Stimulated activated CD4-positive, alpha-beta T cell treated with anti-CD3 and anti-CD28 coated beads, Interleukin-4, amount 100 ng/mL, for 4 hours (primary cell): ENCODE measurements at places on chromosomes 16 and 17.

- no peak for DNase-seq
Measured at GRCh38 chr17:77034677-77035424, 105.9 kb upstream of the SEC14L1 start.

DNA sequence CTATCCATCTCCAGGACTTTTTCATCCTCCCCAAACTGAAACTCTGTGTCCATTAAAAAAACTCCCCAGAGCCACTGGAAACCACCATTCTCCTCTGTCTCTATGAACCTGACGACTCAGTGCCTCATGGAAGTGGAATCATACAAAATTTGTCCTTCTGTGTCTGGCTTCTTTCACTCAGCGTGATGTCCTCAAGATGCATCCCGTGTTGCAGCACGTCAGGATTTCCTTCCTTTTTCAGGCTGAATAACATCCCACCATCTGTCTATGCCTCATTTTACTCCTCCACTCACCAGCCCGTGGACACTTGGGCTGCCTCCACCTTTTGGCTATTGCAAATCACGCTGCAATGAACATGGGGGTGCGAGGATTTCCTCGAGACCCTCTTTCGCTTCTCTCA, 12.6 kb upstream of the ALDH3A1 start:
- no peak for DNase-seq

- DNase-seq, result no peak
Measured at GRCh38 chr17:29039764-29040598, 3.0 kb upstream of the PIPOX start.

- no peak for DNase-seq
Measured at GRCh38 chr16:87688876-87689815, 76.6 kb downstream of the KLHDC4 start.

GRCh38 chr16:46673320-46674013, 15.5 kb downstream of the VPS35 start:
- peak; percentile 22 for DNase-seq

DNA sequence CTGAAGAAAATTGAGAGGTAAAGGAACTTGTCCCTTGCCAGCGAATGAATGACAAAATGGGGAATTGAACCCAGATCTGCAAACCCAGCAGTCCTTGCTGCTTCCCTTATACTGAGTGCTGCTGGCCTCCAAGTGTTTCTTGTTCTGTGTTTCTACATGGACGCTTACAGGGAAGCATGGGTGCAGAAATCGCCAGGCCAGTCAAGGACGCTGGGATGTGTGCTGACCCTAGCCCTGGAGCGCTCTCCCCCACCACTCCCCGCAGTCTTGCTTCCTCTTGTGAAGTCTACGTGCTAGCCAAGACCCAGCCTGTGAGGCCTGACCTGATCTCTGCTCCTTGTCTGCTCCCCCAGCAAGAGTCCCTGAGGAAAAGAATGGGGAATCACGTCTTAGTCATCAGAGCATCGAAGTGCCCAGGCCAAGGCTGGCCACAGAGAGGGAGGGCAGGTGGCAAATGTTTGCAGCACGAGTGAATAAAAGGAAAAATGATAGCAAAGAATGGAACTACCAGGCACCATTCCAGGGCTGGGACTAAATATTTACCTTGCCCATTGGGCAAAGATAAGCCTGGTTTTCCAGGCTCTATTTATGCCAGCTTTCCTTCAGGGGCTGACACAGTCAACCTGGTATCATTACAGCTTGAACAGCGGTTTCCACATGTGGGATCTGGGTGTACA, 17.4 kb downstream of the CA4 start:
- no peak for DNase-seq

GRCh38 chr17:81243333-81243664, 4.2 kb downstream of the NDUFAF8 start:
- no peak for DNase-seq

DNA sequence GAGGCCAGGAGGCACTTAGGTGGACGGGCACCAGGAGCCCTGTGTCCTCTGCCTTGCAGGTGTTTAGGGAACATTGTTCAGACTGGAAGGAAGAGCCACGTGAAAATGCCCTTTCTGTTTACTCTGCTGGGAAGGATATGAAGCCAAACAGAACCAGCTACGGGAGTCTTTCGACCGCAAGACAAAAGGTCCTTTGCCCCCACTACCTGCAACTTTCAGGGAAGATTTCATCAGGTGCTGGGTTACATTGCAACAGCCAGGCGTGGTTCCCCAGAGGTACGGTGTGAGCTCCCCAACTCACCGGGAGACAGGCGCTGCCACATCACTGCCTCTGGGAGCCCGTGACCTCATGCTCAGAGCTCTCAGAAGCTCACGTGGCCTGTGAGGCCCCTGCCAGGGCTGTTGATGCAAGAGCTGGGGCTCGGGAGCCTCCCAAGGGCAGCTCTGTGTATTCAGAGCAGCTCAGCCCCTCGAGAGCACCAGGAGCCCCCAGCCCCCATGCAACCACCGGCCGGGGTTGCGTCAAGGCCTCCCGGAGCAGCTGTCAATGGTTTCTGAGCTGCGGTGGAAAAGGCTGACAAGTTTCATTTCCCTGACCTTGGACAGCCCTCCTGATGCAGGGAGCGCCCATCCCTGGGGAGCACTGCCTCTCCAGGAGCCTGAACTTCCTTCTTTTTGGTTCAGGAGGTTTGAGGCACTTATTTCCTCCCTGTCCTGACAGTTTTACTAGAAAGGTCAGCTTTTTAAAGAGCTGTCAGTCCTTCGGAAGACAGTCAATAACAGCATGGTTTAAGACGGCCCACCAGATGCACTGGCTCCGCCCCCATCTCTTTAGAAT, 42.1 kb downstream of the TBC1D16 start:
- DNase-seq, result peak; percentile 57

- DNase-seq, result no peak
Measured at GRCh38 chr16:23501291-23501690, 9.0 kb downstream of the GGA2 start.

DNA sequence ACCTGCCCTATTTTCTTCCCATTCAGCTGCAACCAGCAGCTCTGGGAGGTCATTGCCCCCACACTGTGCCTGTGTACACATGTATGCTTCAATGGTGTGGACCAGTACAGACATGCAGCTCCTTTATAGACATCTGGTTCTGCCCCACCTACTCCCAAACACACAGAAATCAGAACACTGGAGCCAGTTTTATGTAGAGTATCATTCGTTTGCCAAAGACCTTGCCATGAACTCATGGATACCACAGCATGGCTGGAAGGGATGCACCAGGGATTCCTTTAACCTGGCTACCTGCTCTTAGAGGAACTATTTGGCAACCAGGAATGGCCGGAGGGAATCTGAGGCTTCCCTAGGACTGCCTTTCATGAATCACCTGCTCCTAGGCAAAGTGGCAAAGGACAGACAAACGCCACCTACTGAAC, 60.4 kb downstream of the ZFHX3 start:
- DNase-seq, result no peak

GRCh38 chr17:77601054-77601979, 357.2 kb upstream of the TNRC6C start:
- DNase-seq, result no peak

- no peak for DNase-seq
Measured at GRCh38 chr16:85151603-85152413, 39.5 kb upstream of the CIBAR2 start.

GRCh38 chr17:73954951-73955350, 248.5 kb upstream of the RPL38 start:
- no peak for DNase-seq
